ENCODE measurements at places on chromosomes 2 and 18.

- no peak for DNase-seq
Measured at GRCh38 chr2:219916726-219917440, 289.5 kb downstream of the SLC4A3 start.

GRCh38 chr2:195559431-195559914 is 97.6 kb upstream of the SLC39A10 start:
- peak; percentile 58 for DNase-seq

GRCh38 chr18:68441241-68441640 is 273.7 kb downstream of the TMX3 start:
- DNase-seq: no peak

DNA sequence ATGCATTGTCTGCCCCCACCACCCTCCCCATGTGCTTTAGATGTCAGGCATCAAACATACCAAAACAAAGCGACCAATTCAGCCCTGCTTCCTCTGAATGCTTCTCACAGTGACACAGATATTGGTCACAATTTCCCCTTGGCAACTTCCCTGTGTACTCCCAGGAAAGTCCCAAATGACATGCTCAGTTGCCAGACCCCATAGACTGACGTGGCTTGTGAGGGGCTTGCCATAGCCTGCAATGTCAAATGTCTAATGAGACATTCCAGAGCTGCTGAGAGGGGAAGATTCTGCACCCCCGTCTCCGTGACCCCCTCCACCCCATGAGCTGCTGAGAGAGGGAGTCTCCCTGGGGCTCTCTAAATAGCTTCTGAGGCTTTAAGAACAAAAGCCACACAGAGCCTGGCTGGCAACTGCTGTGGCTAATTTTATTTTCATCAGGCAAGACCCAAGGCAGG is 47.3 kb downstream of the RFTN2 start:
- no peak for DNase-seq

Measured in stimulated activated naive B cell treated with anti-CD40 and anti-IgM and Interleukin-4, amounts not matched to agents 10 μg/mL and 1 μg/mL and 100 μg/mL, for 72 hours (primary cell).